ENCODE measurements at places on chromosomes 4 and X.

- DNase-seq: no peak
These were observed 91.1 kb upstream of the ANKRD50 start for GRCh38 chr4:124803641-124804040.

- DNase-seq: no peak
These were observed 117.2 kb downstream of the TMEM144 start for GRCh38 chr4:158327525-158327924.

DNA sequence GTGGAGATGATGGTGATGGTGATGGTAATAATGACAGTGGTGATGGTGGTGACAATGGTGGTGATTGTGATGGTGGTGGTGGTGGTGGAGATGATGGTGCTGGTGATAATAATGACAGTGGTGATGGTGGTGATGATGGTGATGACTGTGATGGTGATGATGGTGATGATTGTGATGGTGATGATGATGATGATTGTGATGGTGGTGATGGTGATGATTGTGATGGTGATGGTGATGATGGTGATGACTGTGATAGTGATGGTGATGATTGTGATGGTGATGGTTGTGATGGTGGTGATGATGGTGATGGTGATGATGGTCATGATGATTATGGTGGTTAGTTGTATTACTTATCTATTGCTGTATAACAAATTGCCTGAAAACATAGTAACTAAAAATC, 108.9 kb upstream of the NKX1-1 start:
- DNase-seq: no peak

GRCh38 chr4:73608689-73609594, 11.3 kb downstream of the RASSF6 start:
- DNase-seq: no peak

DNA sequence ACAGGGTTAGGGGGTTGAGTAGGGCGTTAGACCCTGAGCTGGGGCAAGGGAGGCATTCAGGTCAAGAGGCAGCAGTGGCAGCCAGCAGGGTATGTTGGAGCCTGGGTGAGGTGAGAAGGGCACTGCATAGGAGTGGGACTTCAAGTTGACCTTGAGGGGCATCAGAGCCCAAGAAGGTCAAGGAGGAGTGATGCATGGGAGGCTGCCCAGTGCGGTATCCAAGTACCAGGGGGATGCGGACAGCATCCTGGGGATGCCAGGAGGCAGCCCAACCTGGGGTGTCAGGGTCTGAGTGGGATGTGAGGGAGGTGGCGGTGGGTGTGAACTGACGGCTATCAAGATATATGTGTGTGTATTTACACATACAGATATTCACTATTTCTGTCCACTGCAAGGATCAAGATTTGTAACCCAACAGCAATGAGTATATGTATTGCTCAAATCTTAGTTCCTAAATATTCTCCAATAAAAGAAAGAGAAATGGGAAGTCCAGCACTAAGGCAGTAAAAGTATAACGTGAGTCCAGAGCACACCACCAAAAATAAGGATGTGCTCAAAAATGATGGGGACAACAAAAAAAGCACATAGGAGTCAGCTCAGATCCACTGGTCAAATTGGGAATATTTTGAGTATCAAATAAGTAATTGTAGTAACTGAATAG, 9.8 kb upstream of the DCLK2 start:
- no peak for DNase-seq

GRCh38 chrX:130691576-130691975, 211.4 kb downstream of the ENOX2 start:
- DNase-seq: no peak

GRCh38 chr4:2354118-2354517, 64.3 kb downstream of the ZFYVE28 start:
- no peak for DNase-seq

- no peak for DNase-seq
These were observed 48.3 kb upstream of the C4orf54 start for GRCh38 chr4:99705891-99706290.

DNA sequence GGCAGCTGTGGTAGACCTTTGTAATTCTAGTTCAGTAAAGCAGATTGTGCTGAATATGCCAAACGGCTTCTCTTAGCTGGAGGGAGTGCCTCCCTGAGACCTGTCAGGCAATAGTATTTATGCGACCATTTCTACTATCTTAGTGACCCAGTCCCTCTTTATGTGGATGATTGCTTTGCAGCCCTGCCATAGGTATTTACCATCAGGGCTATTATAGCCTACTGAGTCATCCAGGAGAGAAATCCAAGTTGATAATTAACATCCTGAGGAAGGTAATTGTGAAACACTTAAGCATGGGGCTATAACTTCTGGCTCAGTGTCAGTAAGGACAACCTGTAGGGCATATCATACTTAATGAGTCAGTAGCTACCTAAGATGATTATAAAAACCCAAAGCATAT, 103.9 kb upstream of the MAOA start:
- DNase-seq: no peak

DNA sequence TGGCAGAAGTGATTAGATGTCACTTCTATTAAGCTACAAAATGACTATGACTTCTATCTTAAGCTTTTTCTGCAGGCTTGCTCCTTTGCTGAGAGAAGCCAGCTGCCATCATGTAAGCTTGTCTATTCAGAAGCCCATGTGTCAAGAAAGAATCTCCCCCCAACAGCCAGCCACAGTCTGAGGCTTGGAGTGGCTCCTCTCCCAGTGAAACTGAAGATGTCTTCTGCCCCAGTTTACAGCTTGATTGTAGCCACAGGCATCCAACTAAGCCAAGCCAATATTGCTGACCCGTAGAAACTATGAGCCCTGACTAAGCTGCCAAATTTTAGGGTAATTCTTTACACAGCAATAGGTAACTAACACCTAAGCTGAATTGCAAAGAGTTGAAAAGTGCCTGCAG, 26.7 kb upstream of the SLC10A7 start:
- no peak for DNase-seq

DNA sequence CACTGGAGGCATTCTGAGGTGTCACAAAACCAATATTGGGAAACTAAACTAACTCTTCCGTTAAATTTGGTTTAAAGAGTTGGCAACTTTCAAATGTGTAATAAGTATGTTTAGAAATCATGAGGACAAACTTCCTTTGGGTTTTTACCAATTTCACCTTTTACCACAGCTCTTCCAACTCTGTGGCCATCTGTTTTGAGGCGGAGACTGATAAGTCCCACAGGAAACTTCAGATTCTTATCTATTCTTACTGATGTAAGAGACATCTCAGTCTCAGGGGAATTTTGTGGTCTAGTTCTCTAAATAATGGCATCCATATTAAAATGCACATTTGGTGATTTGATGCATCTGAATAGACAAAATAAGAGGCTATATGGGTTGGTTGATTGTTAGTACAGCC, 229.2 kb upstream of the AFF2 start:
- no peak for DNase-seq

- no peak for DNase-seq
These were observed 54.1 kb downstream of the TLR10 start for GRCh38 chr4:38728631-38729141.

- no peak for DNase-seq
These were observed 4.8 kb upstream of the FBXL5 start for GRCh38 chr4:15659768-15660570.
